ENCODE measurements at places on chromosomes 6 and 20.

DNA sequence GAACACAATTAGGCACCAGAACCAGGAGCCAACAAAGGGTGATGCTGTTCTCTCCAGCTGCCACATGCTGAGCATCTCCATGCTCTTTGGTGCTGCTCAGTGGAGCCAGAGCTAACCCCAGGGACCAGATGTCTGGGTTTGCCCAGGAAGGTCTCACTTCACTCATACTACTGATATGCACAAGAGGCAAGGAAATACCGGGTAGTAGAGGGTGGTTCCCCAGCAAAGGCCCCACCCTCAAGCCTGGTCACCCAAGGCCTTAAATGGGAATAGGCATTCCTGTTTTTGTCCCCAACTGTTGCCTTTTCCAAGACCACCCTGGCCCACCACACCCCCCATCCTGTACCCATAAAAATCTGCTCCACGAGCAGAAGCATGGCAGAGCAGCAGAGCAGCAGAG lies 204.5 kb upstream of the TAB2 start:
- DNase-seq = peak; percentile 20

- no peak for DNase-seq
These were observed 86.3 kb downstream of the SOX4 start for GRCh38 chr6:21679761-21680265.

- DNase-seq = no peak
These were observed 13.0 kb upstream of the TBCC start for GRCh38 chr6:42758756-42759430.

- no peak for DNase-seq
These were observed 46.3 kb upstream of the NHSL1 start for GRCh38 chr6:138545621-138545980.

- DNase-seq = peak; percentile 53
These were observed 98.5 kb downstream of the INSM1 start for GRCh38 chr20:20466341-20466879.

All from activated CD4-positive, alpha-beta T cell treated with anti-CD3 and anti-CD28 coated beads for 36 hours (primary cell).